ENCODE measurements at places on chromosomes 7 and 10.

- DNase-seq: no peak
Measured at GRCh38 chr7:129875745-129876411, 76.9 kb downstream of the UBE2H start.

- no peak for DNase-seq
Measured at GRCh38 chr10:120606051-120606764, 149.2 kb downstream of the PLPP4 start.

- no peak for DNase-seq
Measured at GRCh38 chr10:91681361-91682276, 48.7 kb upstream of the PPP1R3C start.

- no peak for DNase-seq
Measured at GRCh38 chr7:142838461-142839213, 16.2 kb upstream of the EPHB6 start.

GRCh38 chr10:102117391-102118159 lies 2.6 kb downstream of the LDB1 start:
- no peak for DNase-seq

GRCh38 chr10:109287858-109288257 lies 635.5 kb downstream of the XPNPEP1 start:
- DNase-seq: no peak

DNA sequence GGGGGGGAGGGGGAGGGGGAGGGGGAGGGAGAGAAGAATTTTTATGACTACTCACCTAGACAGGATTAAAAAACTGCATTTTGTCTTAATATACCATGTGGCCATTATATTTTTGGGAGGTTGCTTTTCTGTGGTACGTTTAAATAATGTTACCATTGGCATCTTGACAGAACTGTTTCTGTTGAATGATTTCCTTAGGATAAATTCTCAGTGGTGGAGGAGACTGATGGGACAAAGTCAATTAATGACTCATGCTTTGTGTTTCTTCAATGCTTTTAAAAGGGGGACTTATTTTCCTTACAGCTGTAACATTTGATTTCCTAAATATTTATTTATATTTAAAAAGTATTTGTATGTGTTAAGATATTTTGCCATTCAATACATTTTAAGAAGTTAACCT lies 13.7 kb downstream of the AGR2 start:
- no peak for DNase-seq

DNA sequence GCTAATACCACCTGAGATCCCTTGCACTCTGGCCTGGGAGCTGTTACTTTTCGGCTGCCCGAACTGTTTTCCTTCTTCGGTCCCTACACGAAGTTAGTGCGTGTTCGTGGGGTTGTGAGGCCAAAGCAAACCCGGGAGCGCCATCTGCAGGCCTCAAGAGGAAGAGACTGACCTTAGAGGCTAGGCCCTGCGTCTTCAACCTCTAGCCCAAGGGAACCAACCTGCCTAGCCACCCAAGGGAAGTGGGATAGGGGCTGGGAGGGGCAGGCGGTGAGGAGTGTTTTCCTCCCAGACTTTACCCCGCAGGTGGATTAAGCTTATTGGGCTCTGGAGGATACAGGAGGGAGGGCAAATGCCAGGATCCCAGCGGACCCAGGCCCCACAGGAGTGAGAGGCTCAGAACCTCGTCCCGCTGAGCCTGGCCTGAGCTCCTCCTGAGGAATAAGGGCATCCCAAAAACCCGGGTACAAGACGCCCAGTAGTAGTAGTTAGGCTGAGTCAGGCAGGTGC lies 1.7 kb upstream of the PAX2 start:
- DNase-seq: peak; percentile 9

DNA sequence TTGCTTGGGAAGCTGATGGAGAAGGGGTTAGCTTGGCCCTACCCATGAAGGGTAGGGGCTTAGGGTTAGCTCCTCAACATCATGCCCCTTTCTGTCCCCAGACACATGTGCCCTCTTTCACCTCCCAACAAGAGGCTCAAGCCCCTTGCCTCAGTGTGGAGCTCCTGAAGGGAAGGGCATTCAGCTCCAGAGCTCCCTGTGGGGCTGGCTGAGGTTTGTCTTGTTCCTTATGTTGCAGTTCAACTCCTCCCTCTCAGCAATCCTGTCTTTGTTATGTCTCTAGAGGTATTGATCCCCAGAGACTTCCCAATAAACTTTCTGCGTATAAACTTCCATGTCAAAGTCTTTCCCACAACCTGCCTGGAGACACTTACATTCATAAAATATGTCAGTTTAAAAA lies 252.2 kb upstream of the SP4 start:
- DNase-seq: no peak

DNA sequence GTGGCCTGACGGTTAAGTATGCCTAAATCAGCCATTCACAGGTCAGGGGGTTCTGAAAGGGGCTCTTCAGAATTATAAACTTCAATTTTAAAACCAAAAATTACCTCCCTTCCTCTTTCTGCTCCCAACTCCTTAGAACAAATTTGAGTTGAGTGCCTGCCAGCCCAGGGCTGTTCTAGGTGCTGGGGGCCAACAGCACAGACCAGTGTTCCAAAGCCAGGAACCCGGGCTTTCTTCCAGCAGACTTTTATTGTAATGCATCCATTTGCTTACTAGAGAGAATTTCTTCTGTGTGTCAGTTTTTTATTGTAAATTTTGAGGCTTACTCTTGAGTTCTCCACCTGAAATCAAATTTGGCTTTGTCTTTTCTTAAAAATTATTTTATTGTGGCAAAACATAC lies 238.5 kb downstream of the CACNB2 start:
- DNase-seq: no peak

DNA sequence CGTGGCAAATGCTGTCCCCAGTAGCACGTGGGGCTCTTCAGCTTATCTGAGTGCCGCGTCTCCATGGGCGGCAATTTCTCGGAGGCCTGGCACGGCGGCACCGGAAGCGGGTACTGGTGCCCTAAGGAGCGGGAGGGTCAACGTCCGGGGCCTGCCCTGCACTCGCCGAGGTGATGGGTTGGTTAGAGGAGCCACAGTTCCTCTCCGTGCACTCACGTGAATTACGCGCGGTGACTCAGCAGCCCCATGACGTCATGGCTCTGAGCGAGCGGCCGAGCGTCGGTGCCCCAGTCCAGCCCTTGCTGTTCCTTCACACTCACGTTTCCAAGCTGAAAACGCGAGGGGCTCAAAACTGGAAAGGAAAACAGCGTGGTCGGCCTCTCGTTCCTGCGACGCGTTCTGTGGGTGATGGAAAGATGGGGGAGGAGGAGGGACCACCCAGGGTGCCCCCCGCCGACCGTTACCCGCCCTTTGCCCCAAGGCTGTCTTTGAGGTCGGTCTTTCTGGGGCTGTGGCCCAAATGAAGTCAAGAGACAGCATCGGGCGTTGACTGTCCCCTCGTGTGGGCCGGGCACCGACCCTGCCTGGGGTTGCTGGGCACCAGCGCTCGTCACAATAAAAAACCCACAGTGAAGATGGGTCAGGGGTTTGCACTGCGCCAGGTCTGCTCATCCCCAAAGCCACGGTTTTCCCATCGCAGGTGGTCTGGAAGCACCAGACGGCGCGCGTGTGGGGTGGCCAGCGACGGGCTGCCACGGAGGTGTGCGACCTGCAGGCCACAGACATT lies 70.4 kb upstream of the CFAP46 start:
- DNase-seq: no peak

DNA sequence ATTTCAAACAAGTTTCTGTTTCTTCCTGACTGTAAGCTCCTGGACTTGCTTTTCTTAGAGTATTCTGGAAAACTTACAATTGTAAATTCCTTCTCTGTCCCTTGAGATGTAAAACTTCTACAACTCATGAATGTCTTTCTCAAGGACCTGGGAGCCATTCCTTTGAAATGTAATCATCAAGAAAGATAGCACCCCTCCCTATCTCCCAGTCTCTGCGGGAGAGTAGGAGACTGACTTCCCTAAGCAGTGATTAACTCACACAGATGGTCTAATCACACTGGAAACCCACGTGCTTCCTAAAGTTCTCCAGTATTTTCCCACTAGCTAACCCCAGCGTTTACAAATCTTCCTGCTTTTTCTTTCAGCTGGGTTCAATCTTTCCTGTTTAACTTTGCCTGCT lies 549.4 kb downstream of the SORCS1 start:
- DNase-seq: no peak

- DNase-seq: no peak
Measured at GRCh38 chr10:42684517-42684916, 46.1 kb upstream of the ZNF33B start.

- no peak for DNase-seq
Measured at GRCh38 chr7:92827464-92828120, 8.8 kb downstream of the CDK6 start.

DNA sequence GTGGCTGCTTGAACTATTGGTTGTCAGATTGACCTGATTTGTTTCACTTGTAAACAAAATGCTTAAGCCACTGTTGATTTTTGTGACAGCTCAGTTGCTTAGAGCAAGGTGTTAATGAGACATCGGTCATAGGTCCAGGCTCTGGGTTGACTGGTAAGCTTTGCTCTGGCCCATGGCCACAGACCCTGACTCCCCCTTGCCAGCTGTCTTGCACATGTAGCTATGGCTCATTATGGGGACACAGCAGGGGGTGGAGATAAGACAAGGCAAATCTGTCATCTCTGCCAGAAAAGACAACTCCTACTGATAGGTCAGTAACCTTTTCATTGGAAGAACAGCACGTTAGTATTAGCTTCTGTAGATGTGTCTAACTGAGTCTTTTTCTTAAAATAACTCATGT lies 95.3 kb downstream of the KAT6B start:
- DNase-seq: no peak

GRCh38 chr7:50682079-50682478 lies 100.6 kb downstream of the GRB10 start:
- no peak for DNase-seq

GRCh38 chr7:16874066-16874465 lies 7.7 kb downstream of the AGR3 start:
- DNase-seq: no peak

- DNase-seq: no peak
Measured at GRCh38 chr7:136325578-136325977, 348.4 kb upstream of the MTPN start.

DNA sequence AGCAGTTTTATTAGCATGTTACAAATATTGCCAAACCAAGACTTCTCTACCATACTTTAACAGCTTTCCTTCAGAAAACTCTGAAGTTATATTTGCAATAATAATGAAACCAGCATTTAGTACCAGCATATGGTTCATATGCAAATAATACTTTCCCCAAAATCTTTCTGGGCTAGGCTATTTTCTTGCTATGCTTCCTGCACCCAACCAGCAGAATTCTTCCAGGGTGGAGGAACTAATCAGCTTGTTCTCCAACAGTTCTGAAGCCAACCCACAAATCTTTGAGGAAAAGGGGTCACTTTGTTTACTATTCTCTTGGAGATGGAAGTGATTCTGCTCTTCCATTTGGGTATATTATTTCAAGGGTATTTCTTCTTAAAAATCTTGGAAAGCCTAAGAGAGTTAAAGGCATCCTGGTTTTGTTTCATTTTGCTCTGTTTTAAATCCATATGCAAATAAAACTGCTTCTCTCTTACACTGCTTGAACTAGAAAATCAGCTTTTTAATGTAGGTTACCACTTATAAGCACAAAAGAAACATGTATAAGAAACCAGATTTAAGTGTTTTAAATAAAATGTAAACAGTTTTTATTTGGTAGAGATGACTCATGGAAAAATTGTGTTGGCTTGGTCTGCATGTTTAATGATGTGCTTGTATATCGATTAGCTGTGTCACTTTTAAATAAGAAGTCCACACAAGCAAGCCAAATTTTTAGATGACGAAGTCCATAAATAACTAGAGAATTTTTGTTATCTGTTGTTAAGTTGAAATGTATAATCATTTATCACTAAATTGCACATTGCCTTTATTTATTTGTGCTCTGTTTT lies 103.7 kb downstream of the HECTD2 start:
- no peak for DNase-seq

- DNase-seq: no peak
Measured at GRCh38 chr10:107043461-107043860, 121.0 kb downstream of the SORCS1 start.

- no peak for DNase-seq
Measured at GRCh38 chr10:5449823-5450222, 37.5 kb downstream of the NET1 start.

- DNase-seq: no peak
Measured at GRCh38 chr10:89915968-89916367, 214.6 kb downstream of the KIF20B start.

GRCh38 chr7:26090927-26091519 lies 61.0 kb upstream of the NFE2L3 start:
- no peak for DNase-seq

DNA sequence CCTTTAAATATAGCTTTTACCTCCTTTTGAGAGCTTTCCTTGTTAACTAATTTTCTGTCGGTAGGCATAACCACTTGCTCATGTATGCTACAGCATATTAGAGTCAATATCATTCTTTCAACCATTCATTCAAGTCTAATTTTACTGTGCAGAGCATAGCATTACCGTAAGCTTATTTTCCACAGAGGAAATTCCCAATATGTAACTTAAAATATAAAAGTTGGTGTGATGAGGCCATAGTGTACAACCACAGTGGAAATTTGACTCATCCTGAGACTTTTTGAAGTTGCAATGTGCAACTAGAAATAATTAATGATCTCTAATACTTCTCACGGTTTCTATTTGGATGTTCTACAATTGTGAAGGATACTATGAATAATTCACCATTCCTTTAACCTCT lies 80.6 kb upstream of the KLF6 start:
- no peak for DNase-seq

DNA sequence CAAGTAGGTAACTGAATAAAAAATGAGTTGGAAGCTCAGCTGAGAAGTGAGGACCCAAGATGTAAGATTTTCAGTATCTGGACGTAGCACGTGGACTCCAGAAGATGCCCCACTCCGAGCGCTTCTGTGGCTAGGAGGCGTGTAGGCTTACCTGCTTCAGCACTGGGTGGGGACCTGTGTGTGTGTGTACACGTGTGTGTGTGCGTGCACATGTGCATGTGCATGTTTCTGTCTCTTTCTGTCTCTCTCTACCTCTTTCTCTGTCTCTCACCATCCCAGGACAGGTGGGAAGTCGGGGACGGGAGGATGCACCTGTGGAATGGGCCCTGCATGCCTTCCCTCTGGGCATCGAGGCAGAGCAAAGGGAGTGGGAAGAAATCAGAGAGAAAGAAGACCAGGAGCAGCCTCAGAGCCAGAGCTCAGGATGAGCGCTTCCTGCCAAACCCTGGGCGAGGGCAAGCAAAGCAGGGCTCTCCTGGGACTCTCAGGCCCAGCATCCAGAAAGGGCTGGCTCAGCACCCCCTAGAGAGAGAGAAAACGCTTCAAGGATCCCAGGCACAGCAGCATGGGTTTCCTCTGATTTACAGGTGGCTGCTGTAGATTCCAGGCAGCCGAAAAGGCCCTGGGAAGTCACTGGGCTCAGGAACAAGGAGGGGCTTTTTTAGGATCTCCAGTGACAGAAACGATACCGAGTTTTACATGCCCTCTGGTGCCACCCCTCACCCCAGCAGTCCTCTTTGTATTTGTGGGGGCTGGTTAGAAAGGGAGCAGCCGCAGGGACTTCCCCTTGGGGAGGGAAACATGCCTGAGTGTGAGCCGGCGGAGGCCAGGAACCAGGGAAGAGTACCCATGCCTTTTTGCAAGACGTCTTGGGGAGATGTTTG lies 28.5 kb downstream of the CXCL12 start:
- no peak for DNase-seq

DNA sequence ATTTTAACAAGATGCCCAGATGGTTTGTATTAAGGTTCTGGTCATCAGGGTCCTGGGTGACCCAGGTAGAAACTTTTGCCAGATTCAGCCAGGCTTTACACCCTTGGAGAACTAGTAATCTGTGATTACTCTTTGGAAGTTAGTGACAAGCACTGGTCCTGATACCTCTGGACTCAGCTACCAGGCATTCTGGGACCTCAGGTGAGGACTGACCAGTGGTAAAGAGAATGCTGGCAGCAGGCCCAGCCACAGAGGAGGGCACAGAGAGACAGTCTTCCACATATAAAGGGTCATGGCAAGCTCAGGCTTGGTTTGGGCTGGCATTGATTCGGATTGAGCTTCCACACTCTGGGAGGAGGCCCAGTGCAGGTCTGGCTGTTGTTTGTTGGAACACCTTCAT lies 112.0 kb upstream of the CHST15 start:
- DNase-seq: no peak
